ENCODE measurements at places on chromosomes 3 and 15.
A peak's percentile ranks its signal among the peaks of the same experiment; 100 is the strongest.

DNA sequence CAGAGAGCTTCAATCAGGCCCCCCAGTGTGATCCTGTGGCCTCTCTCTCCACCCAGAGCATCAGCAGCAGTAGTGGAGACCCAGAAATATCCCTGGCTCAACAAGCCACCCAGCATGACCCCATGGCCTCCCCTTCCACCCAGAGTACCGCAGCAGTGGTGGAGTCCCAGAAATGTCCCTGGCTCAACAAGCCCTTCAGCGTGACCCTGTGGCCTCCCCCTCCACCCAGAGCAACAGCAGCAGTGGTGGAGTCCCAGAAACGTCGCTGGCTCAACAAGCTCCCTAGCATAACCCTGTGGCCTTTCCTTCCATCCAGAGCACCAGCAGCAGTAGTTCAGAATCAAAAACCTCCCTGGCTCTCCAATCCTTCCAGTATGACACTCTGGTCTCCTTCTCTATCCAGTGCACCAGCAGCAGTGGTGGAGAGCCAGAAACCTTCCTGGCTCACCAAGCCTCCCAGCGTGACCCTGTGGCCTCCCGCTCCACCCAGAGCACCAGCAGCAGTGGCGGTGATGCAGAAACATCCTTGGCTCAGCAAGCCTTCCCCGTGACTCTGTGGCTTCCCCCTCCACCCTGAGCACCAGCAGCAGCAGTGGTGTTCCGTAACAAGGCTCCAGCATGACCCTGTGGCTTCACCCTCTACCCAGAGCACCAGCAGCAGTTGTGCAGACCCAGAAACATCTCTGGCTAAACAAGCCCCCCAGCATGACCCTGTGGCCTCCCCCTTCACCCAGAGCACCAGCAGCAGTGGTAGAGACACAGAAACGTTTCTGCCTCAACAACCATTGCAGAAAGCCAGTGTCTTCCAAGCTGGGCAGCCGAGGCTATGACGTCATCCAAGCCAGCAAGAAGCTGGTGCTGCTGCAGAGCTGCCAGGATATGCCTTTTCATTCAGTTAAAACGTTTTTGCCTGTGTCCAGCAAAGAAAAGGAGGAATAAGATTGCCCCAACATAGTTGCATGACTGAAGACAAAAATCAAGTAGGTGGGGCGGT is 61.3 kb upstream of the TAMM41 start:
- no peak for DNase-seq

DNA sequence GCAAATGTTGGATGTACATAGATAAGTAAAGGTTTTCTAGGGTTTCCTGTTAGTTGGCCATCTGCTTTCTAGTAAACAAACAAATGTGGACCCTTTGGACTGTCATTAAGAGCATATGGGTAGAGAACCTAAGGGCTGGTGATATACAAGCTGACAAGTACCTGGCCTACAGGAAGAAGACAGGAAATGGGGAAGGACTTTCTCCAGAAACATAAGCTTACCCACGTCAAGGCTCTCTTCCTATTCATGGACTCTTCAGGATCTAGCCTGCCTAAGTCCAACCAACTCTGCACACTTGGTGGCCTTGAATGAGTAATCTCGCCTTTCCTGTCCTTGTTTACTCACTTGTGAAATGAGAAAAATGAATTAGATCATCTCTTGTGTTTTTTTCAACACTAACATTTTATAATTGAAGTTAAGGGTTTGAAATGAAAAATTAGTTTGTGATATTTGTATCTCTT is 22.2 kb upstream of the GOLIM4 start:
- no peak for DNase-seq

DNA sequence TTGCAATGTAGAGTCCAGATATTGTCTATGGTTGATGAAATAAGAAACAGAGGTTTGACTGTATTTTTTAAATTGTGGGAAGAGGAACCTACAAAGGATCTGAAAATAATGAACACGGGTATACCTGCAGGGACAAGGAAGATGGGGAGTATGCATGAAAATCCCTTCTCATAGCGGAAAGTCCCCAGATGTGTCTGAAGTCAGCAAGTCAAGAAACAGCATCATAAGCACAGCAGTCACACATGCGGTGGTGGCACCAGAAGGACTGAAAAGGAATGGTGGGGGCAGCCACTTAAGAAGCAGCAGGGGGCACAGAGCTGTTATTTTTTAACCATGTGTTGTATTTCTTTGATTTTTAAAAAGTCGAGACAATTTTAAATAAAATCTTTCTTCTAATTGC is 4.7 kb downstream of the MRPS11 start:
- DNase-seq: no peak

DNA sequence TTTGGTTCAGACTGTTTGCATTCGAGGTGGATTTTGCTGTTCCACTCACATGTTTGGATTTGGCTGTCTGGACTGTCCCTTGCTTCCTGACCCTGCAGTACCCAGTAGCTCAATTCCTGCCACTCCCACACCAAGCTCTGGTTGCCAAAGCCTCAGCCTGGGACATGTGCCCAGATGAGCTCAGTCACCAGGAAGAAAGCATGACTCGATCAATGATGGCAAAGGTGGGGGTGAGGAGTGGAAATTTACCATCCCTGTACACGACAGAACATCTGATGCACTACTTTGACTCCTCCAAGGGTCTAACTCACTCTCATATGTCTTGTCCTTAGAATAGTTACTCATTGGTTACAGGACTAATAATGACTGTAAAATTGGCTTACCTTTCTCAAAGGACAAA is 45.2 kb downstream of the ZNF385D start:
- DNase-seq: no peak

- no peak for DNase-seq
These were observed 73.0 kb downstream of the NEO1 start for GRCh38 chr15:73125219-73125618.

DNA sequence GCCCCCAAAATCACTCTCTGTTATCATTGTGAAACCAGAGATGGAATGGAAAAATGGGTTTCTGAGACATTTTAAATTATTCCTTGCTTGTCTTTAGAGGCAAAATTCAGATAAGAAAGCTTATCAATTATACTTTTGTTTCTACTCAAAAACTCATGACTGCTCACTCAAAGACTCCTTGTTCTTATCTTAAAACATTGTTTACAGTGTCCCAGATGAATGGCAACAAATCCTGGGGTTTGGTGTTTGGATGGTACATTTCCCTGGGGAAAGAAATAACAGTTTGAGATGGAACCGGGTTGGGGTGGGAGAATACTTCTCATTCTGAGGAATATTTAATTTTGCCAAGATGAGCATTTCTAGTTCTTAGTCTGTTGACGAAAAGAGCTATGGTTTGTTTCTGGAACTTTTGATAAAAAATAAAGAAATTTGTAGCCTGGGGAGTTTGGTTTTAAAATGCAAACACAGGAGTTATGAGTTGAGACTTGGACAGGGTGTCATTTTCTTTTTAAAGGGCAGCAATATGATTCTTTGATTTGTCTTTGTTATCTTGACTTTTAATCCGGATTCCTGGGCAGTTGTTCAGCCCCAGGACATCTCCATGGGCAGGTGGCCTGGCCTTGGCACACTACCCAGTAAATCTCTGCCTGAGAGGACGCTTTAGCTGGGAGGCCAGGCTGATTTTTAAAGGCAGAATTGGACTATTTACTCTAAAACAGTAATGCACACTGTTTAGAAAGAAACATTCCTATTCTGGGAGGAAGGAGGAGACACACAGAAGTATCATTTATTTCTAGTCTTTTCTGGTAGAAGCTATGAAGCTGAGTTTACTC is 32.4 kb downstream of the BTD start:
- DNase-seq: no peak

- DNase-seq: no peak
These were observed 29.3 kb upstream of the COL6A5 start for GRCh38 chr3:130316169-130316568.

DNA sequence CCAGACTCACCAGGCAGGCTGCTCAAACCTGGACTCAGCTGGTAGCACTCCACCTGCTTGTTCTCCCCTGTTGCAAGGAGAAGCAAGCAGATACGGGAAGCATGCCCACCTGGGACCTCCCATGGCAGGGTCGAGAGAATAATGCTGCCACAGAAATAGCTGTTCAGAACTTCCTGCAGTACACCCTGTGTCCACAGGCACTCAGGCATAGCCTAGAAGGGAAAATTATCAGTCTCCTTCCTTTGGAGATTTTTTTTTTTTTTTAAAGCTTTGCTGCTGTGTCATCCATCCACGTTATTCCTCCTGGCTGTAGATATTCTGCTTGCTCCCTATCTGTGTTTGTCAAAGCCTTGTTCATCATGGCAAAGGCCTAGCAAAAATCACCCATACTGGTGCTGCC is 32.7 kb upstream of the RPS17 start:
- DNase-seq: no peak

DNA sequence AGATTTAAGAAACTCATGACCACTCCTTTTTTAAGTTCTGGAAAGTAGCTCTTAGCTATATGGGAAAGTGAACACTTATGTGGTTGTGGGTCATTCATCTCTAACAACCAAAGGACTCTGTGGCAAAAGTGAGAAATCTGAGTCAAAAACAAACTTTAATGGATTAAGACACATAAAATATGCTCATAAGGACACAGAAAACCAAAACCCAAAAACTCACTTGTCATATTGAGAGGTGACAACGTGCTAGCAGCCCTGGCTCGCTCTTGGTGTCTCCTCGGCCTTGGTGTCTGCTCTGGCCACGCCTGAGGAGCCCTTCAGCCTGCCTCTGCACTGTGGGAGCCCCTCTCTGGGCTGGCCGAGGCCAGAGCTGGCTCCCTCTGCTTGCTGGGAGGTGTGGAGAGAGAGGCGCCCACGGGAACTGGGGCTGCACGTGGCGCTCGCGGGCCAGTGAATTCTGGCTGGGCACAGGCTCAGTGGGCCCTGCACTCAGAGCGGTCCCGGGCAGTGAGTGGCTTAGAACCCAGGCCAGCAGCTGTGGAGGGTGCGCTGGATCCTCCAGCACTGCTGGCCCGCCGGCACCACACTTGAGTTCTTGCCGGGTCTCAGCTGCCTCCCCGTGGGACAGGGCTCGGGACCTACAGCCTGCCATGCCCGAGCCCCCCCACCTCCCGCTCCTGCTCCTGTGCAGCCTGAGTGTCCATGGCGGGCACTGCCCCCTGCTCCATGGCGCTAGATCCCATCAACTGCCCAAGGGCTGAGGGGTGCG is 30.3 kb upstream of the SKIL start:
- no peak for DNase-seq

DNA sequence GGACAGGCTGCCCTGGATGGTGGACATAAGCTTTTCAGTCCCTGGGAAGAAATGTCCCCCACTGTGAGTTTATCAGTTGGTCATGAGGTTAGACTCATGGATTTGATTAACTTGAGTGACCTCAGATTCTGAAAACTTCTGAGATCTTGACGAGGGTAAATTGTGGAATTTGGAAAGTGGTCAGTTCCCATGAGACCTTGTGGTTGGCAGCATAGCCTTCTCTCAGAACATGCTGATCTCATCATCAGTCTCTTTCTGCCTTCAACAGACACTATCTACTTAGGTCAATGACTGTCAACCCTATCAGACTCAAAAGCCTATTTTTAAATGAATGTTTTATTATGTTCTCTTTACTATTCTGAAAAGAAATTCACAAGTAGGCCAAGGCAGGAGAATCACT is 45.6 kb upstream of the NDUFB4 start:
- DNase-seq: no peak

DNA sequence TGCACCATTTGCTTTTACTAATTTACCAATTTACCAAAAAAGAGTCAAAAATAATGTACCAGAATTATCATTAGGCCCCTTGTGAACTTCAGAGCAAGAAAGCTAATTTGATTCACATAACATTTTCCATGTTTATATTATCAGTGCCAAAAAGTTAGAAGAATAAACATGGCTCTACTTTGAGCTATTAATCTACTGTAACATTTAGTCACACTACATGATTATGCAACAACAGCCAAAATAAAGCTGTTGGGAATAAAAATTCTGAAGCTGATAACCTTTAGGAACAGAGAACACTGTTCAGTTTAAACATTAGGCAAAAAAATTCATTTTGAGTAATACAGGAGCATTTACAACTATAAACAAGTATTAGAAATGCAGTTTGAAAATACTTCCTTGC is 63.6 kb downstream of the PROS1 start:
- DNase-seq: no peak

- no peak for DNase-seq
These were observed 15.0 kb downstream of the TCF12 start for GRCh38 chr15:56933410-56933809.

DNA sequence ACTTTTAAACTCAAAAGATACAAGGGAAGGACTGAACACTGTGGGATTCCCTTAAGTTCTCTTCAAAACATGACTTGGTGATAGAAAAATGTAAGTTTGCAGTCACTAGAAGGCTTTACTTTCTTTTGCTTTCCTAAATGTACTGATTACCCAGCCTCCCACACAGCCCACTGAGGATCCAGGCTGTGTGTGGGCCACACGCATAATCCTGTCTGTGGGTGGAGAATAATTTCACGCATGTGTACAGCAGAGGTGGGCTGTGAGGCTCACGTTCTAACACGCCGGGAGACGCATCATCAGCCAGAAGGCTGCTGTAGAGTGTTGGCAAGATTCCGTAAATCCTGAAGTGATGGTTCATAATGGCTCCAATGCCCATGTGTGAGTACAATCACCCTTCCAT is 165.5 kb downstream of the CLSTN2 start:
- DNase-seq: no peak

DNA sequence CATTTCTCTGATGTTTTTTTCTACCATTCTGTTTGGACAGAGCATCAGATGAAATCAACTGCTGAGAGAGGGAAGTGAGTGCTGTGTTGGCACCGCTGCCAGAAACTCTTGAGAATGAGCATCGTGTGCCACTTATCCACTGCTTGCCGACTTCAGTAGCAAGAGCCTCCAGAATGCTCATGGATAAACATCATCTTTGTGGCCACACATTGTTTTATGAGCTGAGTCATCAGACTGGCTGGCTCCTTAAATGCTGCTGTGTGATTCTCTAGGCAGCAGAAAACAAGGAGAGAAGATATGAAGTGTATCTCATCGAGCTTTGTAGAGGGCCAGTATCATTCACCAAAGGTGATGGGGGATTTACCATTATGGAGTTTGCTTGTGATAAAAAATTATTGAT is 3.4 kb upstream of the DOCK3 start:
- DNase-seq: no peak

GRCh38 chr15:51499379-51499976 is 123.1 kb downstream of the DMXL2 start:
- peak; percentile 21 for DNase-seq

DNA sequence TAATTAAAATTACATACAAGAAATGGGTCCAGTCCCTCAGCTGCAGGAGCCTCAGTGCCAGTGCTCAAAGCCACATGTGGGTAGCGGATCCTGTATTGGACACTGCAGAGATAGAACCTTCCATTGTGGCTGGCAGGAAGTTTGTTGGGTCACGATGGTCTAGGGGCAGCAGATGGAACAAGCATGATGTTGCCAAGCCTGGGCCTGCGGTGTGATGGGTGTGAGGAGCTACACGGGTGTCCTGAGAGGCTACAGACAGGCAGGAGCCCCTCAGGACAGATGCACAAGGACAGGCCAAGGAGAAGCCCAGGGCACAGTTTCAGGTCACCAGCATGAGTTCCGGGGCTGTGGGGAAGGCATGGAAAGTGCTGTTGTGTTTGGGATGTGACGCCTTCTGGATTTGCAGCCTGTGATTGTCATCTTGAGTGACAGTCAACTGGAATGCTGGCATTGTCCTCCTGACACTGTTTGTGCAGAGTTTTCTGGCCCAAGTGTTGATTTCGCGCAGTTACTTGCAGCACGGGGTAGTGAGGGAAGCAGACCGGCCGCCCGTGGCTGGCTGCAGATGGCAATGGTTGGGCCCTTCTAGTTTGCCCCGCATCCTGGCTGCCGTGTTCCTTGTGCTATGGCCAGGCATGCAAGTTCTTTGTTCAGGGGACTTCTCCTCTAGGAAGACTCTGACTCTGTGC is 177.1 kb downstream of the NSMCE3 start:
- DNase-seq: no peak

- DNase-seq: no peak
These were observed 101.0 kb upstream of the IQSEC1 start for GRCh38 chr3:13174011-13174802.
